ENCODE measurements at places on chromosomes 1 and 21. TPM values are rescaled to one million over a fixed set of nuclear protein-coding genes. Genes with fewer than 3 reads are reported as not detected.

HLX gene
- 21.4 TPM for polyA plus RNA-seq

- DNase-seq = no peak
- peaks cover 11% of the 10 kb centered on the region for H3K4me1 ChIP-seq
- peaks cover 3% of the 10 kb centered on the region for H3K36me3 ChIP-seq
- H3K4me3 ChIP-seq = no peak overlapping the region
- H3K27me3 ChIP-seq = no peaks in the 10 kb centered on the region
These were observed 8.9 kb downstream of the LRRC8C start for GRCh38 chr1:89641781-89642180.

- no peaks in the 10 kb centered on the region for H3K27me3 ChIP-seq
- H3K27ac ChIP-seq = peak overlapping the region; percentile 98
- H3K36me3 ChIP-seq = peaks cover 3% of the 10 kb centered on the region
- H3K4me1 ChIP-seq = peaks cover 7% of the 10 kb centered on the region
- peak overlapping the region; percentile 96 for H3K4me3 ChIP-seq
These were observed 2.2 kb downstream of the TMED5 start for GRCh38 chr1:93177991-93178390.

DNA sequence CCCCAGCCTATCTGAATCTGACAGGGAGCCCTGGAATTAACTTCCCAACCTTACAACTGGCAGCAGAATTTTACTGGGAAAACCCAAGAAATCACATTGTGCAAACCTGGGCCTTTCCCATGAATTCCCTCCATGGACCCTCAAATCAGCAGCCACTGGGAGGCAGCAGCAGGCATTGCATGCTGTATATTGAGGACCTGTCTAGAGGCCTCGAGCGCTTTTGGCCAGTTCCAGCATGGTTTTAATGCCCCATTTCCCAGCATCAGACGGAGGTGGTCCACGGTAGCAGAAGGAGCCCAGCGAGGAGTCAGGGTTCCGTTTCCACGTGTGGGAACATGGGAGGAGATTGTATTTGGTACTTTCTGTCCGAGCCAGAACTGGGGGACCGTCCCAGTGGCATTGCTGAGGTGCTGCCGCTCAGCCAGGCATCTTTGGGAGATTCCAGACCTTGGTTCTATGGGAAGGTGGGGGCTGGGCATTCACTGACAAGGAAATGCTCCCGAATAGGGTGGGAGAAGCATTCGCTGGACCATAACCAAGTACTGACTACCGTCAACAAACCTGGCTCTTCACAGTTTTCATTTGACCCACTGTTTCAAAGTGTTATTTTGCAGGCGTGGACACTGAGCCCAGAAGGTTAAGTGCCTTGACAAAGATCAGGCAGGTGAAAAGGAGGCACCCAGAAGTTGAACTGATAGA is 15.9 kb downstream of the BMP8A start:
- peak; percentile 58 for DNase-seq
- no peak overlapping the region for H3K27ac ChIP-seq
- no peaks in the 10 kb centered on the region for H3K4me1 ChIP-seq
- H3K27me3 ChIP-seq = no peaks in the 10 kb centered on the region
- H3K4me3 ChIP-seq = no peak overlapping the region

DNA sequence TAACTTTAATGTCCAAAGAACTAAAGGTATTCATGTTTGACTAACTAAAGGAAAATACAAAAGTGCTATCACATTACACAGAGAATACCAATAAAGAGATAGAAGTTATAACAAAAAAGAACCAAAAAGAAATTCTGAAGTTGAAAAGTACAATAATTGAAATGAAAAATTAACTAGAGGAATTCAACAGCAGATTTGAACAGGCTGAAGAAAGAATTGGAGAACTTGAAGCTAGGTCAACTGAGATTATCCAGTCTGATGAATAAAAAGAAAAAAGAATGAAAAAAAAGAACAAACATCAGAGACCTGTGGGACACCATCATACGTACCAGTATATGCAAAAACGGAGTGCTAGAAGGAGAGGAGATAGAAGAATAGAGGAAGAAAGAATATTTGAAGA is 78.5 kb downstream of the NUP210L start:
- no peaks in the 10 kb centered on the region for H3K27me3 ChIP-seq
- no peaks in the 10 kb centered on the region for H3K4me1 ChIP-seq
- no peak overlapping the region for H3K4me3 ChIP-seq

GRCh38 chr1:26541816-26542711 is 12.5 kb downstream of the RPS6KA1 start:
- peak; percentile 73 for DNase-seq
- H3K36me3 ChIP-seq = no peaks in the 10 kb centered on the region
- H3K27ac ChIP-seq = no peak overlapping the region
- H3K4me1 ChIP-seq = no peaks in the 10 kb centered on the region
- no peak overlapping the region for H3K4me3 ChIP-seq
- no peaks in the 10 kb centered on the region for H3K27me3 ChIP-seq

DNA sequence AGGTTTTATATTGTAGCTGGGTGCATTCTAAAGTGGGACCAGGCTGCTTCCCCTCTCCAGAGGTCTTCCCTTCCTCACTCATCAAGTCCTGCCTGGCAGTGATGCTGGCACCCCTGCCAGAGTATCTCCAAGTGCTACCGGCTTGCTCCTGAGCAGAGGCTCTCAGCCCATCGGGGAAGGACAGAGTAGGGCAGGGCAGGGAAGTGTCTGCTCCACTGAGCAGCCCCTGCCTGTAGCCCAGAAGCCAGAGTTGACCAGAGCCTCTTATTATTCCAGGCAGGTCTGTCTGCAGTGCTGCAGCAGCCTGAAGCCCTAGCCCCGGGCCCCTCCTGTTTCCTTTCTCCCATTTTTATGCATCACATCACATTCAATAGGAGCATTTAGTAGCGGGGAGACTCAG is 51.1 kb downstream of the ATP2B4 start:
- H3K4me1 ChIP-seq = peaks cover 18% of the 10 kb centered on the region
- H3K4me3 ChIP-seq = no peak overlapping the region
- DNase-seq = no peak
- no peak overlapping the region for H3K27ac ChIP-seq
- H3K36me3 ChIP-seq = peaks cover 14% of the 10 kb centered on the region

DNA sequence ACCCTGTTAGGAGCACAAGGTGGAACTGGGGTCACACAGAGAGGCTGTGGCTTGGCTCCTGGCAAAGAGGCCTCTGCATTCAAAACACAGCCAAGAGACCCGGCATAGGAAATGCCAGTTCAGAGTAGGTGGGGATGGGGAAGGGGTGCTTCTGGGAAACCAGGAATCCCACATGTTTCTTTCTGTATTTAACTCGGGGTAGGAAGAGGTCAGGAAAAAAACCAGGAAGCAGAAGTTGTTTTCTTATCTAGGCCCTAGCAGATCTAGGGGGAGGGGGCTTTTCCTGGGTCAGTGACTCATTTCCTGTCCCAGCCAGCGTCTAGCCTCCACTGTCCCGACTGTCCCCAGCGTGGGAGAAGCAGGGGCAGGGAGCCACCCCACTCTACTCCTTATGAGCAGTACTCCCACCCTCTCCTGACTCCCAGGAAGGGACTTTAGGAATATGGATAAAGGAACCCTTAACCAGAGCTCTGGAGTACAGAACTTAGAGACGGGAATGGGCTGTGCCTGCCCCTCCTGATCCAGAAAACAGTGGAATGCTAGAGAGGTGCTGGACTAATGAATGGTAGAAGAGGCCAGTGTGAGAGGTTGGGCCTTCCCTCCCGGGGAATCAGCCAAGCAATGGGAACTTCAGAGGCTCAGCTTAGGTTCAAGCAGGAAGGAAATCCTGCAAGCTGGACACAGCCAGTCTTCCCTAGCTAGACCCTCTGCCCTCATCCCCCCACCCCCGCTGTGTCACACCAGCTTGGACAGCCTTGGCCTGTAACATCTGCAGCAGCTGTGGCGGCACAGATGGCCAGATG is 5.7 kb downstream of the FHL3 start:
- peaks cover 18% of the 10 kb centered on the region for H3K36me3 ChIP-seq
- no peak overlapping the region for H3K4me3 ChIP-seq
- DNase-seq = peak; percentile 72
- peaks cover 52% of the 10 kb centered on the region for H3K4me1 ChIP-seq
- H3K27me3 ChIP-seq = no peaks in the 10 kb centered on the region

DNA sequence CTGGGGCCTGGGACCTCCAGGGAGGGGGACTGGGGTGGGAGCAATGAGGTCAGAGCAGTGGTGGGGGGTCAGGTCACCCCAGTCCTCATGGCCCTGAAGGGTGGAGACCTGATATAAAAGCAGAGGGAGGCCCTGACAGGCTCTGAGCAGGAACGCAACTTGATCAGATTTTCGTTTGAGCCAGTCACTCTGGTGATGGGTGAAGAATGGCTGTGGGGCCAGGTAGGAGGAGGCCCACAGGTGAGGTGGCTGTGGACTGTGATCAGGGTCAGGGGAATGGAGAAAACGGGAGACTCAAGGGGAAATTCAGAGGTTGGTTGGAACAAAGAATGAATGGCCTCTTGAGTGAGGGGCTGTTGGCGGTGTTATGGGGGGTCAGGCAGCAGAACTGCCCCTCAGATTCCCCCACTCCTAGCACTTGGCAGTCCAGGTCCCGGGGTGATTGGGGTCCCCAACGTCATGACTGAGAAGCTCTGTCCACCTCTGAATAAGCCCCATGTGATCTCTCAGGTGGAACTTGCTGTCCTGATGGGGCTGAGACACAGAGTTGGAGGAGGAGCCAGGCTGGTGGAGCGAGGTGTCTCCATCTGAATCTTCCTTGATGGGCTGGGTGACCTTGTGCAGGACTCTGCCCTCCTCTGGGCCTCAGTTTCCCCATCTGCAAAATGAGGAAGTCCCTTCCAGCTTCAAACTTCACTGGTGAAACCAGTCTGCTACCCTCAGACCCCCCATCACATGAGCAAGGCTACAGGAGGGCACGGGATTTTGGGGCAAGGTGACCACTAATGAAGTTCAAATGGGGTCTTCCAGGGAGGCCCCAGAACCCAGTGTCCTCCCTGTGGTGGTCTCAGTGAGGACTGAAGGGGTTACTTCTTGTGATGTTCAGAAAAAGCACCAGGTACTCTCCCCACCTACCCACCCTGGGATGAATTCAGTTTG is 683.0 kb downstream of the MATN1 start:
- H3K27ac ChIP-seq = no peak overlapping the region
- H3K4me3 ChIP-seq = no peak overlapping the region
- DNase-seq = no peak
